Left cardiac atrium (tissue), 4 donors: ENCODE measurements at places on chromosomes 7 and 10. TPM values are rescaled to one million over a fixed set of nuclear protein-coding genes. Genes with fewer than 3 reads are reported as not detected.

TRIM4 gene
- 11.1 TPM for total RNA-seq

SPDYE11 gene
- total RNA-seq = not detected

EEPD1 gene
- 5.2 TPM for total RNA-seq

KNDC1 gene
- total RNA-seq = 0.50 TPM

ZDHHC16 gene
- 26.5 TPM for total RNA-seq

CTNNA3 gene
- 48.7 TPM for total RNA-seq

LBX1 gene
- total RNA-seq = not detected

DNA sequence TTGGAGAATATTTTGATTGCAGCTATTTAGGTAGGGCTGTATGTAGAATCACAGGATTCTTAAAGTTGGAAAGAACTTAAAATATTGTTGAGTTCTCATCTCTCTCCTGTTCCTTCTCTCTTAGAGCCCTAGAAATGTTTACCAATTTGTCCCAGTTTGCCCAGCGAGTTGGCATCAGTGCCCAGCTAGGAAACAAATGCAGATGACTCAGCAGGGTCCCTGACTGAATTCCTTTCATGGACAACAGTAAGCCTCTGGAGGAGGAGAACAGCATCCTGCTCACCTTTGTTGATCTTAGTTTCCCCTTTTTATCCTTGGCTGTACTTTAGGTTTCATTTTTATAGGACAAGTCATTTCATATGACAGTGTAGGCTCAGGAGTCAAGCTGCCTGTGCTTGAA is 89.3 kb downstream of the SEC23IP start:
- DNase-seq = no peak

DNA sequence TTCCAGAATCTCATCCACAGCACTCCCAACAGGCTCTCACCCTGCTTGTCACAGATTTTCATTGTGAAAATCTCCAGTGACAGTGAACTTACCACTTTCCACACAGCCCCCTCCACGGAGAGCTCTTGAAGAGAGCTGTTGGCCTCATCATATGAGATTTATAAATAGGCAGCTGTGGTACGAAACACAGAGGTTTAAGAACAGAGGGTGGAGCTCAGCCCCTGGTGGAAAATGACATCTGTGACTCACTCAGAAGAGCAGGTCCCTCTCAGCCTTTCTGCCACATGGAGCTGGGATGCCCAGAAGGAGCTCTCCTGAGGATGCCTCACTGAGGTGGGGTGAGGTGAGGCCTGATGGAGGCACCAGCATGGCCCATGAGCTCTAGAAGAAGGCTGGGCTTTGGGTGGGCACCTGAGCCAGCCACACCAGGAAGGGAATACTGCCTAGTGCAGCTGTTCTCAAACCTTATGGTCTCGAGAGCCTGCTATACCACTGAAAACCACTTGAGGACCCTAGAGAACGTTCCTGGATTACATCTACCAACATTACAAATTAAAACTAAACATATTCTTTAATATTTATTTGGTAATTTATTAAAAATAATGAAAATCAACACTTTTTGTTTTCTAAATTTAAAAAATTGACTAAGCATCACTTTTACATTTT is 25.8 kb upstream of the EEPD1 start:
- no peak for DNase-seq

GRCh38 chr7:25002786-25003185 is 22.8 kb upstream of the OSBPL3 start:
- no peak for DNase-seq

DNA sequence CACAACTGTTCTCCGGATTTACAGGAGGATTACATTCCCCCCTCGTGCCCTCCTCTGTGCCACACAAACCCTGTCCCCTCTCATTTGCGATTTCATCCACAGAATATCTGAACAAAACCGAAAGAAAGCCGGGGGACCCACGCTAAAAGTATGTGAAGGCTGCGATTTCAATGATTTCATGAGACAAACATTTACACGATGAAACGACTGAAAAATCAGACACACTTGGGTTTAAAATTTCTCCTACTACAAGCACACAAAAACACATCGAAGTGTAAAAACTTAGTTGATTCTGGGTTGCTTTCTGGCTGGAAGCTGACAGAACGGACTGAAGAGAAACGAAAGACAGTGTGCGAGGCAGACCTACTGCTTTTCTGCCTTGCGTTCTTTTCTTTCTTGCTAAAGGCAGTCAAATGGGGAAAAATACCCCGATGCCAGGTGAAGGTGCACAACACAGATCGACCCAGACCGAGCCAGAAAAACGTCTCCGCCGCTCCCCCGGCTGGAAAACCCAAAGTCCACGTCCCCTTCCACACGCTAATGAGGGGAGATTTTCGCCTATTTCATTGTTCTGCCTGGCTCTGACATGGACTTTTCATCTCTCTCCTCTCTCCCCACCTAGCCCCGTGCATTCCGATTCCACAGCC is 1.2 kb downstream of the HIPK2 start:
- DNase-seq = no peak

GRCh38 chr7:91993976-91994375 is 53.3 kb downstream of the AKAP9 start:
- no peak for DNase-seq

DNA sequence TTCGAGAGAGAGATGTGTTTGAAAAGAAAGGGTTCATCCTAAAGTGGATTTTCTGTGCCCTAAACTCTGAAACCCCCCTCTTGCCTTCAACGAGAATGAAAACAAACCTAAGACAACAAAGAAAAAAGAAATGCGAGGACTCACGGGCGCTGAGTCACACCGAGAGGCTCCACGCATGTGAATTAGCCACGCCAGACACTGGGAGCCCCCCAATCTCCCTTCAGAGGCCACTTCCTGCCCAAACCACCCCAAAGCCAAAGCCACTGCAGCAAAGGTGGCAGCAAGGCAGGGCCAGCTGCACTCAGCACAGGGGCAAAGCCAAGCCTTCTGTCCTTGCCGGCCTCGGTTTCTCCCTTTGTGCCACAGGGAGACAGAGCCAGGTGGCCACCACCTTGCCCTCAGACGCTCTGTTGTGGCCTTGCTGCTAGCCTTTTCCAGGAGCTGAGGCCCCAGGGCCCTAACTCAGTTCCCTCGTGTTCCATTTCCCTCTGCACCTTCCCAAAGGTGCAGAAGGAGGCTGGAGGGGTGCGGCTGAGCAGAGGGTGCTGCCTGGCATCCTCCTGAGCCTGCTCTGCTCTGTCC is 93.3 kb downstream of the FAM53B start:
- no peak for DNase-seq

DNA sequence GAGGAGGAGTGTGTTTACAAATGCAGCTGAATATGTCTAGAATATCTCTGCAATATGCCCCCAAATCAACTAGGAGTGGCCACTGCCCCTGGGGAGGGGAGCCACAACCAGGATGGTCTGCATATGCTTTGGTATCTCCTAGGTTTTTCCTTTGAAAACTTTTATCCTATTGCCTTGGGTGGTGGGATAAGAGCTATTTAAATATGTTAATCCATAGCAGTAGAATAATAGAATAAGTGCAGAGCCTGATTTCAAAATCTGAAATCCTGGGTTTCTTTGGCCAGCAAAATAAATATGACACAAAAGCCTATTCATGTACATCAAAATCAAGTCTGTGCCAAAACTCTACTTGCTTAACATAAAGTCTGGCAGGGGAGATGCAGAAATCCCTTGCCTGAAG is 79.6 kb upstream of the FGFR2 start:
- no peak for DNase-seq

GRCh38 chr10:35340975-35341374 is 4.7 kb downstream of the CCNY start:
- DNase-seq = peak; percentile 66

DNA sequence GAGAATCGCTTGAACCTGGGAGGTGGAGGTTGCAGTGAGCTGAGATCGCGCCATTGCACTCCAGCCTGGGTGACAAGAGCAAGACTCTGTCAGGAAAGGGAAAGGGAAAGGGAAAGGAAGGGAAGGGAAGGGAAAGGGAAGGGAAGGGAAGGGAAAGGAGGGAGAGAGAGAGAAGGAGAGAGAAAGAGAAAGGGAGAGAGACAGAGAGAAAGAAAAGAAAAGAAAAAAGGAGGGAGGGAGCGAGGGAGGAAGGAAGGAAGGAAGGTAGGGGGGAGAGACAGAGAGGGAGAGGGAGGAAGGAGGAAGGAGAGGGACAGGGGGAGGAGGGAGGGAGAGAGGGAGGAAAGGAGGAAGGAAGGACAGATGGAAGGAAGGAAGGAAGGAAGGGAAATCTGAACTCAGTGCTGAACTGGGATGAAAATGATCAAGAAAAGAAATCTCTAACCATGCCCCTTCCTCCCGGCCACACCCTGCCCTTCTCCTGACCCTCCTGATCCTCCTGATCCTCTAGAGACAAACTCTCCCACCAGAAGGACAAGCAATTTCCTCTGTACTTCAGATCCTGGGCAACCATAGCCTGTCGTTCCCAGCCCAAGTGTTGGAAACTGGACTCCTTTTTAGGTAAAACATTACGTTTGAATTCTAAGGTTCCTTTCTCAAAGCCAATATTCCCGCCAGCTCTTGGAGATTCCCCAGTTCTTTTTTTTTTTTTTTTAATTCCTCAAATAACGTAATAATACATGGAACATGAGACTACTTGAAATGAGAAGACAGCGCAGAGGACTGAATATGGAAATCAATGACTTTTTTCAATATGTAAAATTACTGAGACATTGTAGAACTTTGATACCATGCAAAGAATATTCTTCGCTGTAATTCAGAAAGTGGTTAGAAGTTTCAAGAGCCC is 32.1 kb downstream of the NMT2 start:
- DNase-seq = no peak

DNA sequence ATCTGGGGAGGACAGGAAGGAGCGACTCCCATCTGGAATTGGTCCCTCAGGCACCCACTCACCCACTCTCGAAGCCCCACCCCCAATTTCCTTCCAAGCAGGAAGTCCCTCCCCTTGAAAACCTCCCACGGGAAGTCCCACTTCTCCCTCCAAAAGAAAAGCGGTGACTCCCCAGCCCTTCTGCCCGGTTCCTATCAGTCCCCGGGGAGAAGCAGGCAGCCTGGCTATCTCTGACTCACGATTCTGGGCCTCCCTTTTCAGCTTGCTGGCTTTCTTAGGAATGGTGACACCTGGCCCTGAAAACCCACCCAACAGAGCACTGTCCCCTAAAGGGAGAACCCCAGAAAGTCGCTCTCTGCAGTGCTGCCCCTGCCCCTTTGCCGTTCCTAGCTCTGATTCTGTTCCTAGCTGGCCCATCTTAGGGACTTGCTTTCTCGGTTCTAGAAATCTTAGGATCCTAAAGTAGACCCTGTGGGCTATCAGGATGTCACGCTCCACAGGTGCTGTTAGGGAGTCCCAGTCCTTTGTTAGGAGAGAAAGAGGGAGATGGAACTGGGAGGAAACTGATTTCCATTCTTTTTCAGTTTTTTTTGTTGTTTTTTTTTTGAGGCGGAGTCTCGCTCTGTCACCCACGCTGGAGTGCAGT is 6.0 kb downstream of the TSC22D4 start:
- DNase-seq = peak; percentile 73

DNA sequence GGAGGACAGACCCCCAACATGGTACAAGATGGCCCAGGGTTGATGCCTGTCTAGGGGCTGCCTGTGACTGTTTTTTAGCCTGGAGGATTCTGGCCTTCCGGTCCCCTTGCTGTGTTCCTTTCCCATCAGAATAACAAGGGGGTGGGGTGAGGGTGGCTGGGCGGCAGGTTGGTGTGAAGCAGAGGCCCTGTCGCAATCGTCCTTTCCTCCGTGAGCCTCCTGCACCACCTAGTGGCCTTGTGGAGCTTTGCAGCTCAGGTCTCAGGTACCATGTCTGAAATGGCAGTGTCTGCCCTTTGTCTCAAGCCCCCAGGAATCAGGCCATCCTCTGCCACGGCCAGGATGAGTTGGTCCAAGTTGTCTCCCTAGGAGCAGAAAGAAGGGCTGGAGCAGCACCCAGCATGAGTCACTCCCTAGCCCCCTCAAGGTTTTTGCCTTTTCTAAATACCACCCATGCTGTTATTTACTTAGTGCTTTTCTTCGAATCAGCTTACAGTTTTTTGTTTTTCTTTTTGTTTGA is 24.2 kb downstream of the TACR2 start:
- DNase-seq = peak; percentile 89

- no peak for DNase-seq
Observed at GRCh38 chr10:17708821-17709220, 43.2 kb upstream of the TMEM236 start.

- no peak for DNase-seq
Observed at GRCh38 chr10:131647789-131648188, 253.0 kb upstream of the PPP2R2D start.

DNA sequence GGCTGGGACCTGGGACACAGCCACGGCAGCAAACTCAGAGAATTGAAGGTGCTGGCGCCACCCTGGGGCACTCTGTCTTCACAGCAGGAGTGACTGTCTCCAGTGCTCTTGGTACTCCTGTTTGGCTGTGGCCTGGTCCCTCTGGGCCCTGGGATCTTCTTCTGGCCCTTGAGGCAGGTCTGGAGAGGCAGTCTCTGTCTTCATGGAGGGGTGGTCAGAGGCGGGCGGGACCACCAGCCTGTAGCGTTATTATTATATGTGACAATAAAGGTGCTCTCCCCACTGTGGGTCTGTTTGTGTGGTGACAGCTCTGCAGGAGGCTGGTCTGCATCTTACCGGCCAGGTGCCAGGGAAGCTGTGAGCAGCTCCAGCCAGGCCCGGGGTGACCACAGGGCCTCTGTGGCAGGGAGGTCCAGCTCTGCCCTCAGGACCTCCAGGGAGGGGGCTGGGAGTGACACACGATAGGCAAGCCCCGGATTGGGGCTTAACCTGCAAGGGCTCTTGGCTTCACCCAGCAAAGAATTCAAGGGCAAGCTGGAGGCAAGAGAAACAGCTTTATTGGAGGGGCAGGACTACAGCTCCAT is 70.3 kb downstream of the MYL10 start:
- DNase-seq = no peak

GRCh38 chr10:61284222-61284890 is 168.8 kb downstream of the TMEM26 start:
- DNase-seq = no peak
